ENCODE measurements at places on chromosomes 3 and 15.

GRCh38 chr15:31554261-31554660 lies 227.6 kb downstream of the KLF13 start:
- no peak for DNase-seq

GRCh38 chr3:87201727-87202126 lies 25.4 kb upstream of the CHMP2B start:
- no peak for DNase-seq

- no peak for DNase-seq
These were observed 26.5 kb downstream of the SPG11 start for GRCh38 chr15:44636976-44637375.

DNA sequence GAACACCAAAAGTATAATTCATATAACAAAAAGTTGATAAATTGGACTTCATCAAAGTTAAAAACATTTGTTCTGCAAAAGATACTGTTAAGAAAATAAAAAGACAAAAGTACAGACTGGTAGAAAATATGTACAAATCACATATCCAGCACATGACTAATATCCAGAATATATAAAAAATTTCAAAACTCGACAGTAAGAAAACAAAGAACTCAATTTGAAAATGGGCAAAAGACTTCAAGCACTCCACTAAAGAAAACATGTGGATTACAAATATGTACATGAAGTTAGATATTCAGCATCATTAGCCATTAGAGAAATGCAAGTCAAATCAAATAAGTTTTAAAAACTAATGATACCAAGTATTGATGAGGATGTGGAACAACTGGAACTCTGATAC lies 6.7 kb downstream of the GK5 start:
- no peak for DNase-seq

- DNase-seq, result no peak
These were observed 25.7 kb upstream of the ANO10 start for GRCh38 chr3:43647331-43648166.

- DNase-seq, result no peak
These were observed 574.6 kb upstream of the LMCD1 start for GRCh38 chr3:7927015-7927414.

DNA sequence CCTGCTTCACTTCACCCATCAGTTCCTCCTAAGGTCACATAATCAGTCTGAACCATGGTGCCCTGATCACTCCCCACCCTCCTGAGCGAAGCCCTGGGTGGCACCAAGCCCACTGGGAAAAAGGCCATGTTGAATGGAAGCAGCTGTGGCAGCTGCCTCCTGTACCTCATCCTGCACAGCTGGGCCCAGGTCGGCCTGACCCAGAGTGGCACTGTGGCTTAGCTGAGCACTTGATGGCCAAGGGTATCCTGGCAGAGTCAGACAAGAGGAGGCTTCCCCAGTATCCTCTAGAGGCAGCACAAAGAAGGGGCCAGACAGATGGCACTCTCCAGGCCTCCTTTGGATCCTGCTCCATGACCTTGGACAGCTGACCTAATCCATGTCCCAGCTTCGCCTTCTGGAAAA lies 68.4 kb downstream of the TLE3 start:
- DNase-seq, result no peak

- DNase-seq, result no peak
These were observed 515.9 kb downstream of the NLGN1 start for GRCh38 chr3:173913397-173913796.

GRCh38 chr3:192953926-192954325 lies 36.3 kb upstream of the MB21D2 start:
- DNase-seq, result no peak

DNA sequence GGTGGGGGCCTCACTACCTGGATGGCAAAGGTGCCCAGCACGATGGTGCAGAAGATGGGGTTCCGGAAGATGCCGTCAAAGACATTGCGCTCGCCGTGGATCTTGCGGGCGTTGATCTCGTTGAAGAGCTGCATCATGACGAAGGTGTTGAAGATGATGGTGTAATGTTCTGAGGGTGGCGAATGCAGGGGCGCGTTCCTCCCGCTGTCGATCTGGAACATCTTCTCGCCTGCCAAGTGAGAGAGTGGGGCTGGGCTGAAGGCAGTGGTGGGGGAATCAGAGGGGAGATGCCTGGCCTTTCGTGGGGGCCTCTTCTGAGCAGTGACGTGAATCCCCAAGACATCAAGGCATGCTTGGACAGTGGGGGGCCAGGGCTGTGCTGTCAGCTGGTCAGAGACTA lies 19.6 kb upstream of the SEC13 start:
- DNase-seq, result no peak

DNA sequence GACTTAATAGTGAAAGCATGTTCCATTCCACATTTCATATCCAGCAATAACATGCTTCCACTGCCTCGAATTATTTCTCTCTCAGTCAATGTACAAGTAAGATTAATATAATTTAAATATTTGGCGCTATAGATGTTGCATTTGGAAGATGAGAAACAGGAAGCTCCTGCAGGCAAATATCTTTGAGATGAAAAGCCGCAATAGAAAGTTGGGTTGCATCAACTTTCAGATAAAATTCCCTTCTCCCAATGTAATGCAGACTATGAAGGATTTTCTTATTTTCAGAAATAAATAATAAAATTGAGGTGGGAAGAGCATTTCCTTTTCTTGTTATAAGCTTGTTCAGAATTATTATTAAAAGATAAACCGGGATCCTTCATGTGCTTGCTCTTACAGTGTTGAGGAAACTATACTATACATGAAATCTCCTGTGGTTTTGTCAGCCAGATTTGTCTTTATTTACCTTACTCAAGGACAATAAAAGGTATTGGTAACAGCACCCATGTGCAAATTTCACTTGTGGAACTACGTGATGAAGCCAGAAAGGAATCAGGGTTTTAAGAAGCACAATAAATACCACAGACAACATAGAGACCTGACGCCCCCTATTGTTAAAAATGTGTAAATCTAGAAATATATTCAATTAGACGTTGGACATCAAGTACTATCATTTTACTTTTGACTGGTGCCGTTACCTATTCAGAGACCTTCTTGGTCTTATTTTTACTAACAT lies 307.0 kb downstream of the ARPP21 start:
- no peak for DNase-seq

DNA sequence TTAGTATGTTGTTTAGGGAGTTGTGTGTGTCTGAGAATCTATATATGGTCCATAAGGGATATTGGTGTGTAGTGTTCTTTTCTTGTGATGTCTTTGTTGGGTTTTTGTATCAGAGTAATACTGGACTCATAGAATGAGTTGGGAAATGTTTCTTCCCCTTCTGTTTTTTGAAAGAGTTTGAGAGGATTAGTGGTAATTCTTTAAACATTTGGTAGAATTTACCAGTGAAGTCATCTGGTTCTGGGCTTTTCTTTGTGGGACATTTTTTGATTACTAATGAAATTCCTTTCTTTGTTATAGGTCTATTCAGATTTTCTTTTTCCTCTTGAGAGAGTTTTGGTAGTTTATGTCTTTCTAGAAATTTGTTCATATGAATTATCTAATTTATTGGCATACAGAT lies 16.9 kb downstream of the ACKR2 start:
- DNase-seq, result no peak

- DNase-seq, result no peak
These were observed 1.2 kb downstream of the PARL start for GRCh38 chr3:183883291-183884096.

GRCh38 chr3:104133630-104134029 lies 1233.1 kb upstream of the ALCAM start:
- DNase-seq, result no peak

DNA sequence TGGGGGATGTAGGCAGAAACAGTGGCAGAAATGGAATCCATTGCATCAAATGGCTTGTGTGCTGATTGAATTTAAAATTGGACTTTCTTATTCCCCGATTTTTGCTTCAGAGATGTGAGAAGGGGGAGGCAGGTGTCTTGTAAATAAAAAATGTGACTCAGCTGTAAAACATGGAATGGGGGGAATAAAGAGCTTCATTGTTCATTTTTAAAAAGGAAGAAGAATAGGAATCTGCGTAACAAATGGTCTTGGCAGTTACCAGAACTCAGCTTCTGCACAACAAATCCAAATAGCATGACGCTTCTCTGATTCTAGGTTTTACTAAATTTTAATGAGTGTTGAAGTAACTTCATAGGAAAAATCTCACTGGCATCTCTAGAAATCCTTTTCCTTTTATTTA lies 323.9 kb upstream of the GBE1 start:
- DNase-seq, result no peak

Measured in T47D (cell line).